NT2/D1 (cell line): ENCODE measurements at places on chromosomes 6 and 20.

DNA sequence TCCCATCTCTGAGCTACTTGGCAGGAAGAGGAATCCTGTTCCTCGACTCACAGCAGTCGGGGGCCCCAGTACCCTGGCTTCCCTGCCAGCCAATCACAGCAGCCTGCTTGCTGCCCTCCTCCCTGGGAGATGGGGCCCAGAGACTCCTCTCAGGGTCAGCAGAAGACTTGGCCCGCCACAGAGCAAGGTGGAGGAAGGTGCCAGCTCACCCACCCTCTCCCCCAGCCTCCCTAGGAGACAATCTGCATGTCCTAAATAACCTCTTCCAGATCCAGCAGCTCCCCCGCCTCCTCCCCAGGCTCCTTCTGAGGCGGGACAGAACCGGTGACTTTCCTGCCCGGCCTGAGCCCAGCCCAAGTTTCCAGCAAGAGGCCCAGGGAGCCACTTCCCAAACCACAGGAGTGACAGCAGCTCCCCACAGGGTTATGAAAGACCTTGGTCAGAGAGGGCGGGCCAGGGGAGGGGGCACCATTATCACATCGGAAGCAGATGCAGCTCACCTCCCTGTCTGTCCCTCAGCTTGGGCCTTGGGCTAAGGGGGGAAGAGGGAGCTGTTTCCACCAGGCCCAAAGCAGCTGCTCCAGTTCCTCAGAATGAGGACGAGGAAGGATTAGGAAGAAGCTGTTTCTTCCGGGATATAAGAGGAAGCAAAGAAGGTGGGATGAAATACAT lies 2.3 kb downstream of the CCND3 start:
- no peak for DNase-seq

GRCh38 chr6:23633996-23634395 lies 492.0 kb upstream of the NRSN1 start:
- DNase-seq: no peak

DNA sequence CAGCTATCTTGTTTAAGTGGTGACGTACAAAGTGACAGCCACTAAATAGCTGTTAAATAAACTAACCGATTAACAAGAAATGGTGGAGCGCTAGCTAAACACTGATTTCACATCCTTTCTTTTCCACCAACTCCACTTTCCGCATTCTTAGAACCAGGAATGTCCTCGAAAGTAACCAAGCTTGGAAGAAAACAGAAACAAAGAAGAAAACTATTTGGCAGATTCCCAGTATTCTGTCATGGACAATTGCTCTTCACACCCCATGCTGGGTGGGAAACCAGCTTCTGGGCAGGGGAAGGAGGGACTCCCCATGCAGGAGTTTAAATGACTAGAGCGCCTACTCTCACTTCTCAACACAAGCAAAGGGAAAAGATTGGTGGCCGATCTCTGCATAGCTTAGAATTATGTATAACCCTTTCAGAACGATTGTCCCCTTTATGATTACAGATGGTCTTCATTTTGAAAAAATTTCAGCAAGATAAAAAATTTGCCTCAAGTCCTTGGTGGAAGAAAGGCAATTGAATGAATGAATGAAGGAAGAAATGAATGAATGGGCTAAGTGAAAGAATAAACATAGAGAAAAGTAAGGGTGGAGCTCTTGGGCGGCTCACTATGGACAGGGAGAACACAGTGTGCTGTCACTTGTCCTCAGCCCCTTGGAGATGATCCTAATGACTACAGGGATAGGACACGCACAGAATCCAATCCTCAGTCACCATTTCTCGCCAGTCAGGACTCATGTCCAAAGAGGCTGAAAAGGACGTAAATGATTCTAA lies 148.7 kb upstream of the NEDD9 start:
- peak; percentile 13 for DNase-seq

DNA sequence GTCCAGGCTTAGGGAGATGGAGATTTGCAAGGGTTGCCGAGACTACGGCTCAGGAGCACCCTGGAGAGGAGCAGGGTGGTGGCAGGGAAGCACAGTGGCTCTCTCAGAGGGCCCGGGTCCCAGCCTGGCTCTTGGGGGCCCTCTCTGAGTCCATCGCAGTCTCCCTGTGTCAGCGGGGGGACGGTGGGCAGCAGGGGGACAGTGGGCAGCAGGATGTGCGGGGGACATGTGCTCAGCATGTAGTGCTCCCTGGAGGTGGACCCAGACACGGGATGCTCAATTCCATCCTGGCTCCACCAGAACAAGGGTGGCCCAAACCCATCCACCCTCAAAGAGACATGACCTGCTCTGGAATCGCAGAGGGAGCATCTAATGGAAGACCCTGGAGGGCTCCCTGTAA lies 43.0 kb upstream of the ZBP1 start:
- DNase-seq: no peak

GRCh38 chr6:154236646-154237301 lies 119.8 kb downstream of the IPCEF1 start:
- no peak for DNase-seq

DNA sequence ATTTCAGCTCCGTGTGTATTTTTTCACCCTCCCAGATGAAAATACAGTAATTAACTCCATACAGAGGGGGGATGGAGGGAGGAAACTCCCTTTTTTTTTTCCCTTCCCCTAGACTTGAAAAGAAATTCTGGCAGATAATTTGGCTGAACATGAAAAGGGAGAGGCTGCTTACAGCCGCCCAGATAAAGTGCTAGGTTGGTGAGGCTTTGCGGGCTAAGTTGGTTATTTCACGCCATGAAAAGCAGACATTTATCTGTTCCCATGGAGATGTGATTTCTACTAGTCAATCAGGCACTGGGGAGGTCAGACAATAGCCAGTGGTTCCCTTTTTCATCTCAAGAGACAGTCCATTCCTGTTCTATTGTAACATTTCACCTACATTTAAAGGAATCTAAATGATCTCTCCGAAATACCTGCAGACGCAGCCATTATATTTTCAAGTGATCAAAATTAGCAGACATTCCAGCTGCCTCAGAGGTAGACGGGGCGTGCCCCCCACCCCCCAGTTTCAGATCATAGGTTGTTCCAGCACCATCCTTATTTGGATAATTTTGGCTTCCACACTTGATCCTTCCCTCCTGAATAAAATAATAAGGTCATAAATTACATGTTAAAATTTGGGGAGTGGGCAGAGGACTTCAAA lies 143.9 kb upstream of the ZNF217 start:
- DNase-seq: no peak

DNA sequence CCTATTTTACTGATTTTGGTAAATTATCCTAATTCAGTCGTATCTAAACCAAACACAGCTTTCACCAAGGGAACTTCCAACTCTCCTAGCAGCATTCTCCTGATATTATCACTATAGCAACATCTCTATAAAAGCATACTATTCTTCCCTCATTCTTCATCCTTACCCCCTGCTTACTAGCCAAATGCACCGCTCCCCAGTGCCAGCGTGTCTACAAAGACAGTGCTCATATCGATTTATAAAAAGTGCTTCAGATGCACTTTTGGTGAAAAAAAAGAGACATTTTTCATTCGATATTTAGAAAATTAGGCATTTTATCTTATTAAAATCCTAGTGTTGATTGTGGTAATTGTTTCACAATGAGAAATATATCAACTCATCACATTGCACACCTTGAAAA lies 74.0 kb downstream of the SYNE1 start:
- DNase-seq: no peak

- DNase-seq: no peak
Observed at GRCh38 chr20:36656733-36657132, 10.7 kb upstream of the SLA2 start.

DNA sequence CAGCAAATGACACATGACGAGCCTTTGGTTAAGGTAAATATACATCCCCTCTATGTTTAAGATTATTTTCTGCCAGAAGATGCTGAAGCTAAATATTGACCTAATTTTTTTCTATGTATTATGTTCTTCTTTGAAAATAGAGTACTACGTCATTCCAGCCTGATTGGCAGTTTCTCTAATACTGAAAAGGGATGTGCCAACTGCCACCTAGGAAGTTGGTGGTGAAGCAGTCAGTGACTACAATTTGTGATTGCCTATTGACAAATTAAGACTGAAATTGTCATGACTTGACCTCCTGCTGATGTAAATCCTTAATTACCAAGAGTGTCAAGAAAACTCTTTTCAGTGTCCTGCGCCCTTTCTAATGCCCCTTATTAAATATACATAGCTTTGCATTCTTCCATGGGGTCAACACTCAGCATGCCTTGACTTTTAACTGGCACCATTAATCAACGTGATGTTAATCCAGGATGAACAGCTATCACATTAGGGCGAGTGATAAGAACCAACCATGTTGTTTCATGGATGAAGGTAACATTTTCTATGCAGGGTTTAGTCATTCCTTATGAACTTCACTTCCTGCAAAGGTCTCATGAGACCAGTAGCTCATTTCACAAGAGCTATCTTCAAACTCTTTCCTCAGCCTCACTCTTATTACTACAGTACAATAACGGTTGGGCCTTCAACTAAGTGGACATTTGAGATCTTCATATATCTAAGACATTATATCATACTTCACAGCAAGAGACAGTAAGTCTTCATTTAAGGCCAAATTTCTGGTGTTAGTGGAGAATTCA lies 22.5 kb upstream of the SGK1 start:
- no peak for DNase-seq

DNA sequence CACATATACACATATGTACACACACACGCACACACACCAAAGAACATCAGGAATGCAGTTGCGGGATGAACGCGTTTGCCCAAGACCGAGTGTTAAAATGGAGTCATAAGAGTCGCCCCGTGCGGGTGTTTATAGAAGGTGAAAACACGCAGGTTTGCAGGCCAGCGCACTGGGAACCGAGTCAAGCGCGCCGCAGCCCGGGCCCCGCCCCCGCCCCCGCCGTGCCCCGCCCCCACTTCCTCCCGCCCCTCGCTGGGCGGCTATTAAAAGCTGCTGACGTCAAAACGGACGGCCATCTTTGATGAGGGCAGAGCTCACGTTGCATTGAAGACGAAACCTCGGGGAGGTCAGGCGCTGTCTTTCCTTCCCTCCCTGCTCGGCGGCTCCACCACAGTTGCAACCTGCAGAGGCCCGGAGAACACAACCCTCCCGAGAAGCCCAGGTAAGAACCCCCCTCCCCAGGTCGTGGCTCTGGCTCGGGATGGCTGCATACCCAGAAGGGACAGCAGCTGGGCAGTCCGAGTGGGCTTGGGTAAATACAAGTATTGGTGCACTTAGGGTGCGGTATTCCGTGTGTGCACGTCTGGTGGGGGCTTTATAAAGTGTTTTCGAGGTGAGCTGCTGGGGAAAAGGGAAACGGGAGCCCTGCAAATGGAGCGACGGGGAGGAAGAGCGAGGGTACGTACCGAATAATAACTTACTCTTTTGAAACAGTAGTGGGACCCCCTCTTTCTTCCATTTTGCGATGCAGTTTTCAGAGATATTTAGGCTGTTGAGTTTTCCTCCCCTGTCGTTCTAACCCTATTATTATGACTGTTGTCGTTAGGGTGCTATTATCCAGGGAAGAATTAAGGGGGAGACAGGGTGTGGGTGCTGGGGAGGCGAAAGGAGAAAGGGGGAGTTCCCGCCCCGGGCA lies at the start of gene SNAP25:
Gene SNAP25 (plus strand): TSS at position 295 of the 916 bp plus-strand sequence. CDS start 56,662 bp downstream, outside the sequence.
- peak; percentile 88 for DNase-seq

DNA sequence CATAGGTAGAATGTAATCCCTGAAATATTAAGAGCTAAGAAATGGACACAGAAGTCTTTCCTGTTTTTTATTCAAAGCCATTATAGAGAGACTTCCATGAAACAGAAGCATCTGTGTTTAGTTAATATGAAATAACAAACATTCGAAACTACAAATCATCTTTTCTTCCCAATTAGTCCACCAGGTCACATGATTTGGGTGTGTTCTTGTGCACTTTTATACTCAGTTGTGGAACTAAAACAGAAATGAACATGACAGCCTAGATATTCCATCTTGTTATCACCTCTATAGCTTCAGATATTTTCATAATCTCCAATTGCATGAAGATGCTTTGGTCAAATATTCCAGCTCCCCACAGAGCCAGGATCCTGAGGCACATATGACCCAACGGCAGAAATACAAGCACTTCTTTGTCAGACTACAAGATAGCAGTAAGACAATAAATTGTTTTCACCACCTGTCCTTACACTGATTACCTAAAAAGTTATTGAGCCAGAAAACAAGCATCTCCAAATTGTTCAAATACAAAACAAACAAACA lies 116.8 kb upstream of the BEND6 start:
- DNase-seq: no peak

GRCh38 chr6:112183271-112183671 lies 71.1 kb downstream of the LAMA4 start:
- DNase-seq: no peak

DNA sequence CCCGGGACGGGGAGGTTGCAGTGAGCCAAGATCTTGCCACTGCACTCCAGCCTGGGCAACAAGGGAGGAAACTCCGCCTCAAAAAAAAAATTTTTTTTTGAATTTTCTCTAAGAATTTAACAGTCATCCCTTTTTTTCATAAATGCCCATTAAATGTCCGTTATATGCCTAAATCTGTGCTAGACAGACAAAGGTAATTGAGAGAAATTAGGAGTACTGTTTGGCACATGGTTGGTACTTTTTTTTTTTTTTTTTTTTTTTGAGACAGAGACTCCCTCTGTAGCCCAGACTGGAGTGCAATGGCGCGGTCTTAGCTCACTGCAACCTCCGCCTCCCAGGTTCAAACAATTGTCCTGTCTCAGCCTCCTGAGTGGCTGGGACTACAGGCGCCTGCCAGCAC lies 1.7 kb downstream of the PCMT1 start:
- DNase-seq: no peak

- no peak for DNase-seq
Observed at GRCh38 chr20:43799150-43799711, 72.4 kb upstream of the GTSF1L start.

GRCh38 chr20:3014662-3015061 lies 28.8 kb upstream of the GNRH2 start:
- no peak for DNase-seq

DNA sequence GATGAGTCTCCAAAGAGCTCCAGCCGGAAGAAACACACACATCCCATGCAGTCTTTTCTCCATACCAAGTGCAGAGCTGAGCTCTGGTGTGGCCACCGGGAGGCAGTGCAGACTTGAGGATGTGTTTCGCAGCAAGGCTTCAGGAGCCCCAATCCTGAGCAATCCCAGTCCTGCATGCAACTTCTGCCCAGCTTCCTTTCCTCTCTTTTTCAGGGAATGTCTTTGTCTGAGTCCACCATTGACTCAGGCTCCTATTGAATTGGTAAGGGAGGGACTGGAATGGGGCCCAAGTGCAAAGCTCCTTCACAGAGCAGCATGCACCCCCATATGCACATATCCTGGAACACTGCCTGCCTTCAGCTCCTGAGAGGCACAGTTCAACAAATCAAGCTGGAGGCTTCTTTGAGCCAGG lies 50.5 kb upstream of the ASIP start:
- DNase-seq: peak; percentile 92

DNA sequence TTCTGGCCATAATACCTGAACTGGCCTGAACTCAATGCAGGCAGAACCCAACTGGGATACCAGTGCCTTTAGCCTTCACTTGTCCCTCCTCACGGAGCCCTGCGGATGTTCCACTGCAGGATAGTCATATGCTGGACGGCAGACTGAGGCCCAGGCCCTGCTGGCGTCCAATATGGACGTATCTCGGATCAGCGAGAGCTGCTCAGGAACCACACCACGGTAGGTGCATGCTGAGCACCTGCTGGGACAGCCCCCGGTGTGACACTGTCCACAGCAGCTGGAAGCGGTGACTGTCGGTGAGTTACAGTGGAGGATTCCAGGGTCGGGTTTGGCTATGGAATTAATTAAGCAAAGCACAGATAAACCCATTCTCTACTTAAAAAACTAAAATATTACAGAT lies 48.7 kb downstream of the PSMG4 start:
- DNase-seq: no peak

GRCh38 chr6:142802124-142802523 lies 142.9 kb downstream of the HIVEP2 start:
- DNase-seq: peak; percentile 16

GRCh38 chr6:6701864-6702263 lies 113.3 kb downstream of the LY86 start:
- no peak for DNase-seq

GRCh38 chr20:52105442-52106422 lies 85.8 kb downstream of the ZFP64 start:
- peak; percentile 84 for DNase-seq
